AG09309 (cell line): ENCODE measurements at places on chromosomes 2 and 18.
A peak's percentile ranks its signal among the peaks of the same experiment; 100 is the strongest.

- no peak for DNase-seq
Measured at GRCh38 chr18:31657823-31658669, 26.3 kb downstream of the B4GALT6 start.

DNA sequence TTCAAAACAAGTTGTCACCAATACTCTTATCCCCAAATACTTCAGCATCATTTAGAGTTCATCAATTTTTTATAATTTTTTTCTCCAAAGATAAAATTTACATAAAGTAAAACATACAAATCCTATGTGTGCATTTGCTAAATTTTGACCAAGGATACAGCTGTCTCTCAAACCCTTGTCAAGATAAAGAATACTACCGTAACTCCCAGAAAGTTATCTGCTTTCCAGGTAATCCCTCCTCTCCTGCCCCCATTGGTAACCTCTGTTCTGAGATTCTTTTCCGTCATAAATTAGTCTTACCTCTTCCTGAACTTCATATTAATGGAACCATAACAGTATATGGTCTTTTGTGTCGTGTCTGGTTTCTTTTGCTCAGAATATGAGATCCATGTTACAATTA, 49.2 kb downstream of the BCL2L11 start:
- DNase-seq: no peak

DNA sequence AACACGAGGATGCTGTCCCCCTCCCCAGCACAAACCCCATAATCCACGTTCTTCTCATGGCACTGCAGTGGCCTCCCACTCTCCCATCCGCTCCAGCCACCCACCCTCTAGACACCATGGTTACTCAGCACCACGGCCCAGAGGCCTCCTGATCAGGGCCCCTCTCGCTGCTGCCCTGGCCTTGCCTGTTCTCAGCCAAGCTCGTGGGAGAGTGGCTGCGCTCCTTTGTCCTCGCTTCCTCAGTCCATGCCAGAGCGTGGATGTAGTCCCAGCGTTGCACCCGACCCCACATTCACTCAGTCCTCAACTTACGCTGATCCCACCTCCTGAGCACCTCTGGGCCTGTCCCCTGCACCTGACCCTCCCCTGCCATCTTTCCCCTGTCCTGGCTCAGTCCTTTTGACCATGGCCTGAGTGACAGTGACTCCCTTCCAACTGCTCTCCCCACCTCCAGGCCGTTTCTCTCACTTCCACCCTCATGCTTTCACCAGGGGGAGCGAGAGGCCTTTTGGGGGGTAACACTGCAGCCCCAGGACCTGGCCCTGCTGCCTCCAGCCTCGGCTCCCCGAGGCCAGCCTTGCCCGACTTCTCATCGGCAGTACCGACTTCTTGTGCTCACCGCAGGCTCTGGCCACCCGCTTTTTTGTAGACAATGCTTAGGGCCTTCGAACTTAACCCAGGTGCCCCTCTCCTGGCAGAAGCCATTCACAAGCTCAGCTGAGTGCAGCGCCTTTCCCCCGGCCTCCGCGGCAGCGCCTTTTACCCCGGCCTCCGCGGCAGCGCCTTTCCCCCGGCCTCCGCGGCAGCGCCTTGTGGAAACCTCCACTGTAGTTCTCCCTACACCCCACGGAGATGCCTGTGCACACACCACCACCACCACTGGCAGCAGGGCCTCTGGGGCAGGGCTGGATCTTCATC, 131.4 kb downstream of the CLIP4 start:
- no peak for DNase-seq

DNA sequence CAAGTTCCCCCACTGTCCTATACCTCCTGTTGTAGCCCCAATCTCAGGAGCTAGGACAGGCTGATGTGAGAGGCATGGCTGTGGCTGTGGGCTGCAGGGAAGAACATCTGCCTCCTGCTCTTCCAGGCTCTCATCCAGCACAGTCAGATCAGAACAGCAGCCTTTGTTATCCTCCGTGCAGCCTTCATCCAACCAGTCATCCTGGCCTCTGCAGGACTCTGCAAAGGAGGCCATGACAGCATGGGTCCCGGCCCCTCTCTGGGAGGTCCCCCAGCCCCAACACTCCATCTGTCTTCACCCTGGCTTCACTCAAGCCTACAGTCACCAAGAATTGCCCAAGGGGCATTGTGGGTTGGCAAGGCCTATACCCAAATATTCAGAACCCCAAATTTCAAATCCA, 223.2 kb upstream of the COPS8 start:
- DNase-seq: peak; percentile 7

DNA sequence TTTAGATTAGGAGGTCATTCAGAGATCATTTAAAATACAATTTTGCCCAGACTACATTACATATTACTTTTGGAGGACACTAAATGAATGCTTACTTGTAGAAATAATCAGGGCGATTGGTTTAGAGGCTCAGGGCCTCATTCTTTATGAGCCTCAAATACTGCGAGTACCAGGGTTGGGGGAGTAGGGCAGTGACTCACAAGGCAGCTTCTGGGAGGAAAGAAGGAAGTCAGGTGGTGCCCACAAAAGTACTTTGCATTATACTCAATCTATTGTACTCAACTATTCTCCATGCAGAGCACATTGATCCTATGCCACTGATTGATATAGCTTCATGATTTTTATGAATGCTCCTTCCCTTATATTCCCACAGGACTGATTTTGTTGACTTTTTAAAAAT, 166.9 kb downstream of the SOCS6 start:
- no peak for DNase-seq

- DNase-seq: no peak
Measured at GRCh38 chr18:46334868-46335281, 230.7 kb downstream of the HAUS1 start.
